ENCODE measurements at places on chromosomes 16 and 17.
A peak's percentile ranks its signal among the peaks of the same experiment; 100 is the strongest.

GRCh38 chr16:55585631-55586030, 19.1 kb downstream of the CAPNS2 start:
- DNase-seq: no peak

DNA sequence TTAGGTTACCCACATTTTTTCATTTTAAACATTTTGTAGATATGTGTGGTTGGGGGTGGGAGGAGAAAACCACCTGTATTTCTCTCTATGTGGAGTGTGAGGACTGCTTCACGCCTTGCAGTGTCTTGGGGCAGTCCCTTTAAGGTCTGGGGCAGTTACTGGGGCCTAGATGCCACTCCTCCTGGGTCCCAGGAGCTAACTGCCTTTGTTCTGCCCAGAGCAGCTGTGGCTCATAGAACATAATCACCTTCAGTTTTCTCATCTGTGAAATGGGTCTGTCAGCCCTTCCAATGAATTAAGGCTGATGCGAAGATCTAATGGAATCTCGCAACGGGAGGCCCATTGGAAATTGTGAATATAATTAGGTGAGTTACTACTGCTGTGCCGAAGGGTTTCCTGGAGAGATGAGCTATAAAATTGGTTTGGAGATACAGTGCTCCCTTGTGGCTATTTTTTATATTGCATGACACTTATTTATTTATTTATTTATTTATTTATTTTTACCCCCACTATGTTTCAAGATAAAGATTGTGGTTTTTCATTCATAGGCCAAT, 22.9 kb downstream of the DHRS7C start:
- DNase-seq: no peak

DNA sequence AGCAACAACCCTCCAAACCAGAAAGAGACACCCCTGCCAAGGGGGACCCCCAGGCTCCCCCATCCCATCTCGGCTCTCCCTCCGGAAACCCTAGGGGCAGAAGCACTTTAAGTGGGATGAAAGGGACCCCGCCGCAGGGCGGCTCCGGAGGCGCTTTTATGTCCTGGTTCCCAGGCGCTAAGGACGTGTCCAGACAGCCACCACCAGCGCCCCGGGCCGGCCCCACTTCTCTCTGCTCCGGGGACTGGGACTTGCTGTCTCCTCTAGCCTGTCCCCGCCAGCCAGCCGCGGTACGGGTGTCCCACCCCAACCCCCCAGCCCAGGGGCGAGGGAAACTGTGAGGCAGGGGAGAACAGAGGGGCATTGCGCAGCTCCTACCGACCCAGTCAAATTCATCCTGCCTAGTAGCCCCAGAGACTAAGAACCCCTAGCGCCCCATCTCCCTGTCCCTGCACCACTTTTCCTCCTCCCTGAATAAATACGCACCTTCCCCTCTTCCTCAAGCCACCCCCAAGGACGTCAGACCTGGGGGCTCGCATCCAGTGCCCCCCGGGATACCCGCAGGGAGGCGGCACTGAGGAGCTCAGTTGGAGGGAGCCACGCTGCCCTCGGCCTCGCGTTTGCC, 4.1 kb downstream of the SP6 start:
- no peak for DNase-seq

DNA sequence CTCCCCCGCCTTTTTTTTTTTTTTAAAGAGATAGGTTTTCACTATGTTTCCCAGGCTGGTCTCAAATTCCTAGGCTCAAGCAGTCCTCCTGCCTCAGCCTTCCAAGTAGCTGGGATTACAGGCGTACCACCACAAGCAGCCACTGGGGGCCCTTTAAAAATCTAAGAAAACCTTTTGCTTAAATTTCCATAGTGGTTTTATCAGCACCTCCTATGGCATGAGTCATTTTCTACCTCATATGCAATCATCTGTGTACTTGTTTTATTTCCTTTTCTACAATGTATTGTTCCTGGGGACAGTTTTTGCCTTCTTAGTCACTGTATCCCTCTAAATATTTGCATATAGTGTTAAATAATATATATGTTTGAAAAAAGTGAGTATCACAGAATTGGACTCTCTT, 29.2 kb downstream of the GNA13 start:
- peak; percentile 57 for DNase-seq

DNA sequence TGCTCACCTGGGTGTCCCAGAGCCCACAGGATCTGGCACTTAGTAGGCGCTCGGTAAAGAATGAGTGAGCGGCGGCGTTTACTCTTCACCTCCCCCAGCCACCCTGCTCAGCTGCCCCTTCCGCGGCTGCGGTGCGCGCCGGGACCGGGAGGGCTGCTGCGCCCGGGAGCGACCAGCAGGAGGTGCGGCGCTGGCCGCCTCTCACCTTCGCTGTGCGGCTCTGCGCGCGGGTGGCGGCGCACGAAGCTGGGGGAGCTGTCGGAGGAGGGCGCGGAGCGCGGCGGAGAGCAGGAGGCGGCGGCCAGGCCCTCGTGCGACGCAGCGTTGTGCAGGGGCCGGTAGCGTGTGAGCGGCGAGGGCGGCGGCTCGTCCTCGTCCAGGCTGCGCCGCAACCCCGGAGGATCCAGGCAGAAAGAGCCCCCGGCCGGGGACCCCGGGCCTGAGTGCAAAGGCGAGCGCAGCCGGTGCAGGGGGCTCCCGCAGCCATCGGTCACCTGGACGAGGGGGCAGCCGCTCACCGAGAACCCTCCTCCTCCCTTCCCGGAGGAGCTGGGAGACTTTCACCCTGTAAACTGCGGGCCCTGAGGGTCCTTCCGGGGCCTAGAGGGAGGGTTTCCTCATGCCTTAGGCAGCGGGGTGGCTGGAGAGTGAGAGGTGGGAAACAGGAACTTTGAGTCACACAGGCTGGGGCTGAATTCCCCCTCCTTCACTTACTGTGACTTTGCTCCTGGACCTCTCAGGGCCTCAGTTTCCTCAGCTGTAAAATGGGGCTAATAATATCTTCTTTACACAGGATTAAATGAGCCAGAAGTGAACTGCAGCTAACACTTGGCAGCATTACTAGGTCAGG, 12.5 kb downstream of the SAMD14 start:
- DNase-seq: peak; percentile 89

All from Calu3 (cell line).